ENCODE measurements at places on chromosomes 1 and 21. TPM values are rescaled to one million over a fixed set of nuclear protein-coding genes. Genes with fewer than 3 reads are reported as not detected.

Gene AUNIP
- 7.0 TPM for total RNA-seq

DNA sequence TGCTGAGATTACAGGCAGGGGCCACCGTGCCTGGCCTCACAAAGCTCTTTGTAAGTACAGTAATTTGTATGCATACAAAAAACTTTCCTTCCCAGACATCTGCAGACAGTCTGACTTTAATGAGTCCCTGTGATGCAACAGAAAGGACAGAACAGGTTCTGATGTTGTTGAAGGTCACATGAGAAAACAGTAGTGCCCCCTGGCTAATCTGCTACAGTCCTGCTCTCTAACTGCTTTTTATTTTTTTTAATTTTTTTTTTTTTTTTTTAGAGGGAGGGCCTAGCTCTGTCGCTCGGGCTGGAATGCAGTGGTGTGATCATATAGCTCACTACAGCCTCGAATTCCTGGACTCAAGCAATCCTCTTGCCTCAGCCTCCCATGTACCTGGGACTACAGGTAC is 36.7 kb downstream of the ACBD3 start:
- peak; percentile 95 for DNase-seq

Gene AMY1A
- not detected for total RNA-seq

- DNase-seq, result peak; percentile 30
These were observed 51.9 kb downstream of the DIPK1A start for GRCh38 chr1:92909321-92909720.

DNA sequence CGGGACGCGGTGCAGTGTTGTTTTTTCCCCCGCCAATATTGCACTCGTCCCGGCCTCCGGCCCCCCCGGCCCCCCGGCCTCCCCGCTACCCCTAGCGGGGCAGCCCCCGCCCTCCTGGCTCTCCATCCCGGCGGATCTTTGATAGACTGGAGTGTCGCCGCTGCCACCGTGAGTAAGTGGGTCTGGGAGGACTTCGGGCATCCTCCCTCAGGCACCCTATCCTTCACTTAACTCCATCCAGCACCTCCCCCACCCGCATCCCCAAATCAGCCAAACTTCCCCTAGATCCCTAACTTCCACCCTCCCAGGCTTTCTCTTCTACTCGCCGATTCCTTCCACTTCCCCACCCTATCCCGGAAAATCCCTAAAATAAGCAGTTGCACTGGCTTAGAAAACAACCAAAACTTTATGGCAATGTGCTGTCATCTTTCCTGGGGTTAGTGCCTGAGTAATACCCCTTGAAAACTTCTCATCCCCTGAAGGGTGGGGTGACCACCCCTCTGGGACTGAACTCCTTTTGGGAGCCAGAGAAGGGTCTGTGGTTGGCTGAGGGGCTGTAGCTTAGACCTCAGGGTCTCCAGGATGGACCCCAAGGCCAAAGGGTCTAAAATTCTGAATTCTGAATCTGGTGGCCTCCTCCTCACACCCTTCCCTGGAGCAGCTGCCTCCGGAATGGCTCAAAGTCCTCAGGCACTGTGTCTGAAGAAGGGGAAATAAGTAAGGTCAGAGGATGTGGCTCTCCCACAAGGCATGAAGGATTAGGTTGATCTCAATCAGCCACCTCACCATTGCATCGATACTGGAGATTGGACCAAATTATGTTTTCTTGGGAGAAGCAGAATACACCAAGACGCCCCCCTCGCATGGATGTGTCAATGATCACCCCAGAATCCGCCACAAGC is 12.2 kb downstream of the THBS3 start:
- no peak for DNase-seq

DNA sequence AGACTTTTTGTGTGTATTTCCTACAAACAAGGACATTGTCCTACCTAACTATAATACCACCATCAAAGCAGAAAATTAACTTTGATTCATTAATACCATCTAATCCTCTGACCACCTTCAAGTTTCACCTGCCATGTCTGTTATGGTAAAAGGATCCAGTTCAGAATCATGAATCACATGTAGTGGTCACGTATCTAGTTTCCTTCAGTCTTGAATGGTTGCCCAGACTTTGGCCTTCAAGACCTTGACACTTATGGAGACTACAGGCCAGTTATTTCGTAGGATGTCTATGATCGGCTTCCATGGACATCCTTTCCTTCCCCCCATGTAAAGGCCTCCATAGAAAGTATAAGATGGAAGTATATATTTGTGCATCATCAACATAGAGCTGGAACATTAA is 10.4 kb upstream of the IFNAR2 start:
- DNase-seq, result no peak

- no peak for DNase-seq
These were observed 494 bp upstream of the PIP5K1A start for GRCh38 chr1:151197863-151198253.

DNA sequence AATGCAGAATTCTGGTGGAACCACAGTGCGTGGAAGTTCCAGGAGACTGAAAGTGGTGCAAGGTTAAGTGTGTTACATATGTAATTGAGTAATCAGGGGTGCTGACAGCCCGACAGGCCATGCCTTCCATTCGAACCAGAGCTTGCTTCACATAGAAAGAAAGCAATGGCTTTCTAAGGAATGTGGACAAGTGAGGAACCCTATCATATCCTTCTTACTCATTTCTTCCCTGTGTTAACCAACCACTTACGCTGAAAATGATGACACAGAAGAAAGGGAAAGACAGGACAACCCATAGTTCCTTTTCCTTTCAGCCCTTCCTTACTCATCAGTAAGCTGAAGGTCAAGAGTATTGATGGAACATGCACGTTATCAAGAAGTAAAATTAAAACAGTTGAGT is 48.1 kb upstream of the KCNA3 start:
- no peak for DNase-seq

Gene POLR3C
- total RNA-seq, result 61.3 TPM

DNA sequence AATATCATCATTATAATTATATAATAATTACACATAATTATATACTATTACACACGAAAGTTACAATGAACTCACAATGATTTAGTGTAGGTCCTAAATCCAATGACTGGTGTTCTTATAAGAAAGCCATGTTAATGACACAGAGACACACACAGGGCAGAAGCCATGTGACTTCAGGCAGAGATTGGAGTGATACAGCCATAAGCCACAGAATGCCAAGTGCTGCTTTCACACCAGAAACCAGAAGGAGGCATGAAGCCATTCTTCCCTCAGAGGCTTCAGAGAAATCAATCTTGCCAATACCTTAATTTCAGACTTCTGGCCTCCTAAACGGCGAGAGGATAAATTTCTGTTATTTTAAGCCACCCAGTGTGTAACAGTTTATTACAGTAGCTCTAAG is 147.4 kb upstream of the KRTAP19-8 start:
- peak; percentile 13 for DNase-seq

- DNase-seq, result no peak
These were observed 1.2 kb downstream of the RUSC1 start for GRCh38 chr1:155321639-155322503.

GRCh38 chr1:47547753-47548573 is 110.1 kb downstream of the FOXD2 start:
- DNase-seq, result no peak

GRCh38 chr1:210089855-210090254 is 142.7 kb upstream of the SERTAD4 start:
- no peak for DNase-seq

GRCh38 chr1:153742411-153743142 is 14.7 kb downstream of the INTS3 start:
- DNase-seq, result no peak

DNA sequence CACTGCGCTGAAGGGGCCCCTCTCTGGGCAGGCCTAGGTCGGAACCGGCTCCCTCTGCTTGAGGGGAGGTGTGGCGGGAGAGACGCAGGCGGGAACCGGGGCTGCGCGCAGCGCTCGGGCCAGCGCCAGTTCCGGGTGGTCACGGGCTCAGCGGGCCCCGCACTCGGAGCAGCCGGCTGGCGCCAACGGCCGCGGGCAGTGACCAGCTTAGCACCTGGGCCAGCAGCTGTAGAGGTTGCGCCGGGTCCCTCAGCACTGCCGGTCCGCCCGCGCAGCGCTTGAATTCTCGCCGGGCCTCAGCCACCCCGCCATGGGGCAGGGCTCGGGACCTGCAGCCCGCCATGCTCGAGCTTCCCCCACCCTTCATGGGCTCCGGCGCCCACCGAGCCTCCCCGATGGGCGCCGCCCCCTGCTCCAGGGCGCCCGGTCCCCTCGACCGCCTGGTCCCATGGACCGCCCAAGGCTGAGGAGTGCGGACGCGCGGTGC is 254.6 kb downstream of the COL11A1 start:
- DNase-seq, result no peak

GRCh38 chr1:89786628-89787214 is 34.1 kb upstream of the LRRC8D start:
- no peak for DNase-seq

Gene USH2A
- total RNA-seq, result 0.79 TPM

Gene GPR37L1
- total RNA-seq, result not detected

- DNase-seq, result no peak
These were observed 81.7 kb downstream of the DDX20 start for GRCh38 chr1:111837393-111837792.

- DNase-seq, result no peak
These were observed 1.6 kb upstream of the ARTN start for GRCh38 chr1:43931711-43932660.

Gene C21orf58
- total RNA-seq, result 2.4 TPM

GRCh38 chr1:107244709-107245500 is 104.1 kb downstream of the NTNG1 start:
- DNase-seq, result no peak

Gene HSPA13
- 51.0 TPM for total RNA-seq

Gene DIO1
- total RNA-seq, result not detected

DNA sequence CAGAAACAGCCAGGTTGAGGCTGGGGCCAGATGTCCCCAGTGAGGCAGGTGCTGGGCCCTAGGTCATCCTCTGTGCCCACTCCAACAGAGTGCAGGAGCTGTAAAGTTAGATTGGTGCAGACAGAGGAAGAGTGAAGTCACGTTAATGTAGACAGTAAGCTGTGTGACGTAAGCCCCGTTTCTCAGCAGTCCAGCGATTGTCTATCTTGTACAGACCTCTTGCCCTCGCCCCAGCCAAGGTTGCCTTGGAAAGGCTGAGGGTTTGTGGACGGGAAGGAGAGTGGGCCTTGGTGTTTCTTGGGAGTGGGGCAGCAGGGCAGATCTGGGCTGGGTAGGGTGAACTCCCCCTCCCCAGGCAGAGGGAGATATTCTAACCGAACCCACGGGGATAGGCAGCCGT is 13.5 kb downstream of the FAAH start:
- DNase-seq, result no peak

Gene SFN
- 0.11 TPM for total RNA-seq

DNA sequence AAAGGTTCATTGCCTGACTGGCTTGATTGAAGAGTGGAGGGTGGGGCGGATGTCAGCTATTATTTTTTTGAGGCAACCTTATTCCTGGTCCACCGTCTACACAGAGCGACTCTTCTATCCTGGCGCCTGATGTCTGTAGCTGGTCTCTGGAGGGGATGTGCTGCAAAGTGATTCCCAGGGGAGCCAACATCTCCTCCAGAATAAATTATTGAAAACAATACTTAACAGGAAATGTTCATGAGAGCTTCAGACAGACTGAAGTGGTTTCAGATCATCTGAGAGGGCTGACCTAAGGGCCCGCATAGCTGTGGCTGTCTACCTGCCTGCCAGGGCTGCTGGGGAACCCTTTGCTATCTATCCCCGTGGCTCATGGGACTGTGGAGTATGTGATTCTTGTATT is 66.7 kb downstream of the TEX35 start:
- DNase-seq, result no peak

DNA sequence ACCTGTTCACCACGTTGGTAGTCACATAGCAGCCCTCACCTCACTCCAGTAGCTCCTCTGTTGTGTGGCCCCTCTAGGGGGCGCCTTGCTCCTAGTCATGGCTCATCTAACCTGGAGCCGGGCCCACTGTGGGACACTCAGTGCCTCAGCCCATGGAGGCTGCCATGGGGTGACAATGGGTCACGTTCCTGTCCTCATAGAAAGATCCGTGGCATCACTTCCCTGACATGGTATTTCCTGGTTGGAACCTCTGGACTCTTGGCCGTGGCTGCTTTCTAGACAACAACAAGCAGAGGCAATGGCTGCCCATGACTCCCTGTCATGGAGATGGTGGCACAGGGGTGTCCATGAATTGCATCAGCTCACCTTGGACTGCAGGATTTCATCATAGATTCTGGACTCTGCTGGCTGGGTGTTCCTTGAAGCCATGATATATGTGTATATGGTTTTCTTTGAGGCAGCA is 27.5 kb upstream of the SLAMF6 start:
- peak; percentile 32 for DNase-seq

Gene IQGAP3
- 10.1 TPM for total RNA-seq

GRCh38 chr1:197327776-197328364 is 59.8 kb downstream of the CRB1 start:
- peak; percentile 33 for DNase-seq

Gene C1QTNF12
- not detected for total RNA-seq

DNA sequence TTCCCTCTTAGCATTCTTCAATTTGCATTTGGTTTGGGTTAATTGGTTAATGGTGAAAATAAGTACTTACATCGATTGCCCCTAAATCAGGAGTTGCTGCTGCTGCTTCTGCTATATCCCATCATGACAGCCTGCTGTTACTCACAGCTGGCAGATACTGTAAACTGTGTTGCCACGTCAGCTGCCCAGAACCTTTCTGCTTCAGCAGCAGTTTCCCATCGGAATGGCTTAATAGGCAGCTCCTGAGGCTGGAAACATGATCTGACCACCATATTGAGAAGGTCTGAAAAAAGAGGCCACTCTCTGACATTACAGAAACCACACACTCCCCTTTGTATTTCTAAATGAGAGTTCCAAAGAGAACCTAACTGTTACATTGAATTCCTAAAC is 14.3 kb upstream of the SEC16B start:
- DNase-seq, result peak; percentile 80

Gene ST6GALNAC3
- 70.7 TPM for total RNA-seq

DNA sequence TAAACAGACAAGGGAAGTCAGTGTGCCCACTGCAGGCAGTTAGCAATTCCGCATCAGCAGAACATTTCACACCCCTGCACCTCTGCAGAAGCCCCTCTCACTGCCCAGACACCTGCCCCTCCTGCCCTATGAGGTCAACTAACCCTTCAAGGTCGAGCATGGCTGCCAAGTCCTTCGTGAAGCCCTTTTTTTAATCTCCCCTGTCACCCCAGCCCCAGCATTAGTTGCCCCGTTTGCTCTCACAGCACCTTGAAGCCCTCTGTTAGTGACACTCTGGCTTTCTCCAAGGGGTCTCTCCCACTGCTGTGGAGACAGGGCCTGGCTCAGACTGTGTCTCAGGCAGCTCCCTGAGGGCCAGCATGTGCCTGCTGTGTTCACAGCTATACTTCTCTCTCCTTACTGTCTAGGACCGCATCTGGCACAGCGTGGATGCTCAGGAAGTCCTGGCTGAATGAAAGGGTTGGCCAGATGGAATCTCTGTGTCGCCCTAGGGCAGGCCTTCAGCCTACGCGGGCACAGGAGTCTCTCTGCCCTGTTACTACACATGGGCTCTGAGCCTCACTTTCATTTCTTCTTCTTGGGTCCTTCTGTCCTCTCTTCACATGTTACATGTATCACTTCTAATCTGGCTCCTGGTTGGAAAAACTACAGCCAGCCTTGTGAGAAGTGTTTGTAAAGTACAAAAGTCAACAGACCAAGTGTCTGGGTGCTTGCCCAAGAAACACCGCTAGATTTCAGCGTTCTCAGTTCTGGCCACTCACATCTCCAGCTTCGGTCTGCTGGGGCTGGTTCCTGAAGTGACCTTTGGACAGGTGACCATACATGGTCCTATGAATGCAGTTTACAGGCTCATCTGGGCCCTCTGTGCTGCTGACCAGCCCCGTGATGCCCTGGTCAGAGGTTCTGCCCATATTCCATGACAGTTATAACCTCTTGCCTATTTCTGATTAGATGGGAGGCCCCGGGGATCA is 19.7 kb downstream of the SLC2A1 start:
- no peak for DNase-seq
